ENCODE measurements at places on chromosomes 4 and X.

- no peak for DNase-seq
Measured at GRCh38 chr4:47406408-47406807, 57.1 kb downstream of the COMMD8 start.

DNA sequence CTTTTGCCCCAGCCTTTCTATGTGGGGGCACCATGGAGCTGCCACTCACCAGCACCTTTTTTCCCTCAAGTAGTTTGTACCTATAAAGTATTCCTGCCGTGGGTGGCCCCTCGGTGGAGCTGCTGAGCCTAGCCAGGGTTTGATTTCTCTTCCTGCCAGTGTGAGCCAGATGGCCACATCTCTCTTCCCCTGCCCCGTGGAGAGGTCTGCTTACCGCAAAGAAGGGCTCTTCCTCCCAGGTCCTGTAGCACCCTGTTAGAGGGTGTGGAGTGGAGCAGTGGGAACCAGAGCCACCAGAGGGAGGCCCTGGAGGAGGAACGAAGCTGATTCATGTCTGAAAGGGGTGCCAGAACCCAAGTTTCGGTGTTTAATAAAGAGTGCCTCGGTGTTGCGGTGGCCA lies 95.4 kb downstream of the PTTG2 start:
- DNase-seq = no peak

DNA sequence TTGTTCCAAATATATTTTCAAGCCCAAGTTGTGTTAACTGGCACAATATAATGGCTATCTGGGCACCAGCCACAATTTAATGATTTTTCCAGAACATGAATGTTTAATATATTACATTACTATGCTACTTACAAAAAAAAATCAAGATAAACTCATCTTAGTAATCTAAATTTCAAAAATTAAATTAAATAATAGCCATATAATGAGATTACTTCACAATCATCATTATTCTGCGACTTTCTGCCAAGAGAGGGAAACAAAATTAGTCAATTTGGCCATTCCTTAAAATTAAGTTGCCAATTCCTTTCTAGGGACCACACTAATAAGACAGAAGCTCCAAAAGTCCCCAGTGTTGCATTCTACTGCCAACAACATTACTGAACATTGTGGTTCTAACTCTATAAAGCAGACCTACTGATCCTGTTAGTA lies 7.5 kb downstream of the NEK1 start:
- DNase-seq = no peak

DNA sequence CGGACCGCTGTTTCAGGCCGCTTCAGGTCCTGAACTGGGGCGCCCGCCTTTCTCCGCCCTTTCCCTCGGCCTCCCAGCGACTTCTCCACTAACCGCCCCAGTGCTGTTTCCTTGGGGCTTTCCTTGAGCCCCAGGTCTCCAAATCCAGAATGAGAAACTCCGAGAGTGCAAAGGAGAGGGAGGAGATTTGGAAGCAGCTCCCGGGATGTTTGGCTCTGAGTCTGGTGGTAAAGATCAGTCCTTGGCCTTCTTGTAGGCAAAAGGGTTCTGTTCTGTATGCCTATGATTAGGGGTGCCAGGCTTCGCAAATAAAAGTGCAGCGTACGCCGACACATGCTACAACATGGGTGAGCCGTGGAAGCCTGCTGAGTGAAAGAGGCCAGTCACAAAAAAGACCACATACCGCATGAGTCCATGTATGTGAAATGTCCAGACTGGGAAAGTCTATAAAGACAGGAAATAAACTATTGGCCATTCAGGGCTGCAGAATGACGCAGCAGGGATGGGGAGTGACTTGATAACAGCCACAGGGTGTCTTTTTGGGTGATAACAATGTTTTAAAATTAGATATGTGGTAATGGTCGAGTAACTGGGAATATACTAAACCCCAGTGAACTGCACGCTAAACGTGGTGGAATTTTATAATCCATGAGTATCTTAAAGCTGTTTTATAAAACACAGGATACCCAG lies 99.8 kb downstream of the TRAPPC11 start:
- no peak for DNase-seq

DNA sequence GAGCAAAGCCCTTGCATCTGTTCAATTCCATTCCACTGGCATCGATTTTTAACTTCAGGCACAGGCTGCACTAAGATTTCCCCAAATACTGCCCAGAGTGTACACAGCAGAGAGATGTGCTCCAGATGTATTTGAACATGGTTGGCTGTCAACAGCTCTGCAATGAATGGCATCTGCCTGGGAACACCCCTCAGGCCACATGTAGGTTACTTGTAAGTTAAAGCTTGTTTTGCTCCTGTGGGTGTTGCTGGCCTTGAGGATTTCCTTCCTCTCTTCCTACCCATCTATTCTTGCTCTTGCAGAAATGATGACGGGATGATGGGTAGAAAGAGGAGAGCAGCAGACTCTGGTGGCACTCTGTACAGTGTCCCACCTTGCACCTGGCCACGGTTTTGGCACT lies 69.3 kb upstream of the HELT start:
- DNase-seq = no peak

GRCh38 chr4:9932771-9933170 lies 88.5 kb downstream of the SLC2A9 start:
- DNase-seq = no peak

DNA sequence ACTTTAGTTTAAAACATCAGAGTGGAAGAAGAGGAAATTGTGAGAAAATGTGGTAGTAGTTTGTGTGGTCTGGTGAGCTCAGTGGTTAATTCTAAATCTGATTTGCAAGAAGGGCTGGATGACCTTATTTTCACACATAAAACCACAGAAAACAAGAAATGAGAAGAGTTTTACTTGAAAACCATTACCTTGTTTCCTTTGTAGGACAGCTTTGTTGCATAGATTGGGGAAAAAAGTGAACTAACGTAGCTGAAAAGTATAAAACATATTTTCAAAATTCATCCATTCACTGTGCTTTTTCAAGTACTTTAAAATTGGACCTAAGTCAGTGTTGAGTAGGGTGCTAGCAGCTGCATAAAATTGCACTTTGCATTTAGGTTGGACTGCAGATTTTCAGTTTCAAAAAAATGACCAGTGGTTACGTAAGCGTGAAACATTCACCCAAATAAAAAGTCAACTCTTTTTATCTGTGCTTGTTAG lies 211.3 kb downstream of the ARHGAP10 start:
- DNase-seq = no peak

- no peak for DNase-seq
Measured at GRCh38 chr4:25397305-25397704, 20.2 kb downstream of the ANAPC4 start.

- no peak for DNase-seq
Measured at GRCh38 chr4:77220828-77221613, 64.0 kb downstream of the CCNG2 start.

Data from SHP77 (cell line).